Natural killer cell treated with Interleukin-12 subunit alpha and Interleukin-12 subunit beta and Interleukin-15 and Interleukin-18, amount 100 ng/mL, for 72 hours (primary cell): ENCODE measurements at places on chromosomes 11 and 22. TPM values are rescaled to one million over a fixed set of nuclear protein-coding genes. Genes with fewer than 3 reads are reported as not detected.

GRCh38 chr11:821512-822371, 3.0 kb downstream of the PNPLA2 start:
- no peaks in the 10 kb centered on the region for H3K27me3 ChIP-seq
- peaks cover 10% of the 10 kb centered on the region for H3K4me1 ChIP-seq
- H3K27ac ChIP-seq, result peak overlapping the region; percentile 84
- no peak for DNase-seq

DNA sequence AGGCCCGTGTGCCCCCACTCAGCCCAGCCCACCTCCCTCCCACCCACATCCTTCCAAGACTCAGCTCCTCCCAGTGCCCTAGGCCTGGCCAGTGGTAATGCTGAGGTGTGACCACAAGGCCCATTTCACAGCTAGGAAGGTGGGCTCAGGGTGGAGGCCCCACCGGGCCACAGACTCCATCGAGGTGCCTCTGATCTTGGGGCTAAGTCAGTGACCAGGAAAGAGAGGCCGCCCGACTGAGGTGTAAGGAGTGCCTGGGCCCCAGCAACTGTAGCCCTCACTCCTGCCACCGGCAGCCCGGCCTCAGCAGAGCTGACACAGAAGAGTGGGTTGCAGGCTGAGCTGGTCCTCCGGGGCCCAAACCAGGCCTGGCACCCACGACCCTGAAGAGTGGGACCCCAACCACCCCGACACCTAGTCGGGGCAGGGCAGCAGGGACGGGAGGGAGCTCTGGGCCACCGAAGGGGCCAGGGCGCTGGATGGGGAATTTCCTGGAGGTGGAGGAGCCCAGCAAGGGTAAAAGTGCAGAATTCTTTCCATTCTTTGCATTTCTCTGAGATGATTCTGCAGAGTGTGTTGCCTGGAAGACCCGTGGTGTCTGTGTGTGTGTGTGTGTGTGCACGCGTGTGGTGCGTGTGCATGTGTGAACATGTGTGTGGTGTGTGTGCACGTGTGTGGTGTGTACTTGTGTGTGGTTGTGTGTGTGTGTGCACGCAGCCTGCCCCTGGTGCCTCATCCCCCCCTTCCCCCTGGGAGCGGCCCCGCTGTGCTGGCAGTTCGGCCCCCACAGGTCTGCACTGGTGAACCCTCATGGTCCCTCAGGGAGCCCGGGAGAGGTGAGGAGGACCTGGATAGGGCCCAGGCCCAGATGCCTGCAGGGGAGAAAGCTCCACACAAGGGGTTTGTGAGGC, 8.3 kb upstream of the PIM3 start:
- no peak overlapping the region for H3K27ac ChIP-seq
- no peak for DNase-seq
- no peaks in the 10 kb centered on the region for H3K27me3 ChIP-seq
- H3K4me1 ChIP-seq, result no peaks in the 10 kb centered on the region
- H3K36me3 ChIP-seq, result no peaks in the 10 kb centered on the region
- H3K4me3 ChIP-seq, result no peak overlapping the region

DNA sequence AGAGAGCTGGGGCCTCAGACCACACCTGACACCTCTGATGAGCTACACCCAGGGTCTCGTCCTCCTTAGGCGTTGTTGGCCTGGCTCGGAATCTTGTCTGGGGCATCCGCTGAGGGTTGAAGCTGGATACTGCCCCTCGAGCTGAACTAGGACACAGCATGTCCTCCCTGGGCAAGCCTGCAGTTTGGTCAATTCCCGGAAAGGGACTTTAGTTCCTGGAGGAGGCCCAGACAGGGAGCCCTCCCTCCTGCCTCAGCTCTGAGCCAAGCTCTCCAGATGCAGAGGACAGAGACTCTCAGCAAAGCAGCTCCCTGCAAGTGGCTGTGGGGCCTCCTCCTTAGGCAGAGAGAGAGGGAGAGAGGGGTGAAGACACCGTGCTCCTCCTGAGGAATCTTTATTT, 4.9 kb downstream of the APOL3 start:
- H3K36me3 ChIP-seq, result peaks cover 15% of the 10 kb centered on the region
- peak; percentile 47 for DNase-seq
- H3K4me1 ChIP-seq, result peaks cover 83% of the 10 kb centered on the region

- no peak for DNase-seq
- no peak overlapping the region for H3K27ac ChIP-seq
- H3K4me1 ChIP-seq, result no peaks in the 10 kb centered on the region
- no peaks in the 10 kb centered on the region for H3K36me3 ChIP-seq
These were observed 373.7 kb downstream of the NXPE2 start for GRCh38 chr11:115051938-115052590.

GRCh38 chr22:47654922-47655491, 892.6 kb downstream of the TBC1D22A start:
- H3K27me3 ChIP-seq, result peaks cover 24% of the 10 kb centered on the region
- no peak for DNase-seq
- H3K4me3 ChIP-seq, result no peak overlapping the region
- H3K36me3 ChIP-seq, result no peaks in the 10 kb centered on the region
- no peaks in the 10 kb centered on the region for H3K4me1 ChIP-seq

DNA sequence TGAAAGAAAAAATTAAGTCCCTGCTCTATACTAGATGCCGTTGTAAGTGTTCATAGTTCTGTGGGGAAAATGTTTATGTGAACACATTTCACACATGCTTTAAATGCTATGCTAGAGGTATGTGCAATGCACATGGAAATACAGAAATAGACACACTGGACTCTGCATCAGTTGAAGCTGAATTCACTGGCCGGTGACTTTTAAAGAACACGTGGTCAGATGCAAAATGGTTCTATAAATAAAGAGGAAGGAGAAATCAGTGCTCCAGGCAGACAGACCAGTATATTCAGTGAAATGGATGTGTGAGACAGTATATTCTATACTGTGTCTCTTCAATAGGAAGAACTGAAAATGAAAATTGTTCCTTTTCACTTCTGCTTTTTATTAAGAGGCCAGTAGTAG, 29.9 kb downstream of the TRPC6 start:
- H3K4me1 ChIP-seq, result no peaks in the 10 kb centered on the region
- no peak overlapping the region for H3K27ac ChIP-seq
- no peak overlapping the region for H3K4me3 ChIP-seq
- no peaks in the 10 kb centered on the region for H3K36me3 ChIP-seq
- H3K27me3 ChIP-seq, result no peaks in the 10 kb centered on the region
- DNase-seq, result no peak

DNA sequence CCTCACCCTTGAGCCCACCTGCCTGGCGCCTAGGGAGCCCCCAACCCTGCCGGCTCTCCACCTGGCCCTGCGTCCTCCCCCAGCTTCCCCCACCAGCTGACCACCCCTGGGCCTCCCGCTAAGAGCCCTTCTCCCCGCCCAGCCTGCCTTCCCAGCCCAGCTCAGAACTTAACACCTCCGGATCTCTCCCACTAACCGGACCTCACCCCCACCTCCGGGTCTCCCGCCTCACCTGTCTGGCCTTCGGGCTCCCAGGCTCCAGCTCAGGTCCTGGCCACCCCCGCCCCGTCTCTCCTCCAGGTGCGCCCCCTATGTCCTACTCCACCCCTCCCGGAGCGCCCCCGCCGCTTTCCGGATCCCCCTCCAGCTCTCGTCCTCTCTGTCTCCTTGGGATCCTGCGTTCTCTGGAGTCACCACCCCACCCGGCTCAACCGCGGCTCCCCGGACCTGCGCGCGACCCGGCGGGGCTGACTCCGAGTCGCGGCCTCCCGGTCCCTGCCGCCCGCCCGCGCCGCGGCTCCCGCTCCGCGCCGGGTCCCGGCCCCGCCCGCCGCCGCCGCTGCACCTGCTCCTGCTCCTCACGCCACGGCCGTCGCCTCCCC, at the start of gene KCNJ11:
TSS of gene KCNJ11 (minus strand) at position 51 of the 602 bp plus-strand sequence. CDS start 568 bp downstream, outside the sequence.
- no peak within 1 kb of the TSS for H3K27ac ChIP-seq
- H3K36me3 ChIP-seq, result no peaks in the 10 kb centered on the region
- peaks cover 5% of the 10 kb centered on the region for H3K27me3 ChIP-seq
- H3K4me3 ChIP-seq, result peak within 1 kb of the TSS; percentile 68
- H3K4me1 ChIP-seq, result peaks cover 10% of the 10 kb centered on the region

GRCh38 chr11:27886857-27887256, 186.6 kb upstream of the BDNF start:
- DNase-seq, result no peak
- H3K27me3 ChIP-seq, result no peaks in the 10 kb centered on the region
- H3K4me1 ChIP-seq, result no peaks in the 10 kb centered on the region
- H3K36me3 ChIP-seq, result no peaks in the 10 kb centered on the region
- H3K4me3 ChIP-seq, result no peak overlapping the region

DNA sequence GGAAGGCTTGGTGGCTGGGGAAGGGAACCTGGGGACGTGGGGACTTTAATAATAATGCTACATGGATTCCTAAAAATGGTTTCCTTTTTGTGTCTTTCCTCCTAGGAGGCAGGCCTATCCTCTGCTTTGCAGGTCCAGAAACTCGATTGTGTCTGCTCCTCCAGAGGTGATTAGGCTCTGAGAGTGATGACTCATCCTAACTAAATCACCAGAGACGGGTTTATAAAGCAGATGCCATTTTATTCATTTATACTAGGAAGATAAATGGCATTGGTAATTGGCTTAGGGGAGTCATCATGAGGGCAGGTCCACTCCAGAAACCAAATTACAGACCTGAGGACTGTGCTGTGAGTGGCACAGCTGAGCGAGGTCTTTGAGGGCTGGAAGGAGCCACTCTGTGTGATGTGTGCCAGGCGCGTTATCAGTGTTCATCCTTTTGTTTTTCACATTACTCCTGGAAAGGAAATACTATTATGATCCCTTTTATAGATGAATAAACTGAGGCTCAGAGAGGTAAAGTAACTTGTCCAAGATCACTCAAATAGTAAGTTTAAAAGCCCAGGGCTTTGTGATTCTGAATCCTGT, 7.1 kb downstream of the NLRX1 start:
- no peak overlapping the region for H3K4me3 ChIP-seq
- H3K36me3 ChIP-seq, result no peaks in the 10 kb centered on the region
- no peaks in the 10 kb centered on the region for H3K4me1 ChIP-seq
- no peak overlapping the region for H3K27ac ChIP-seq
- no peaks in the 10 kb centered on the region for H3K27me3 ChIP-seq
- DNase-seq, result no peak

DNA sequence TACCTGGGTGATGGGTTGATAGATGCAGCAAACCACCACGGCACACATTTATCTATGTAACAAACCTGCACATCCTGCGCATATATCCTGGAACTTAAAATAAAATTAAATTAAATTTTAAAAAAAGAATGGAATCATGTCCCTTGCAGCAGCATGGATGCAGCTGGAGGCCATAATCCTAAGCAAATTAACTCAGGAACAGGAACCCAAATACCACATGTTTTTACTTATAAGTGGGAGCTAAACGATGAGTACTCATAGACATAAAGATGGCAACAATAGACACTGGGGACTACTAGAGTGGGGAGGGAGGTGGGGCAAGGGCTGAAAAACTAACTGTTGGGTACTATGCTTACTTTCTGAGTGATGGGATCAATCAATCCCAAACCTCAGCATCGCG, 40.9 kb downstream of the CWC15 start:
- H3K36me3 ChIP-seq, result no peaks in the 10 kb centered on the region
- H3K4me3 ChIP-seq, result no peak overlapping the region
- no peak for DNase-seq
- H3K4me1 ChIP-seq, result no peaks in the 10 kb centered on the region

GRCh38 chr11:86183694-86184093, 60.9 kb upstream of the EED start:
- H3K27me3 ChIP-seq, result no peaks in the 10 kb centered on the region
- no peaks in the 10 kb centered on the region for H3K36me3 ChIP-seq
- H3K4me3 ChIP-seq, result no peak overlapping the region
- no peak overlapping the region for H3K27ac ChIP-seq
- DNase-seq, result no peak

- peaks cover 16% of the 10 kb centered on the region for H3K4me1 ChIP-seq
- H3K27ac ChIP-seq, result no peak overlapping the region
- peaks cover 6% of the 10 kb centered on the region for H3K27me3 ChIP-seq
- DNase-seq, result no peak
These were observed 21.5 kb upstream of the RAG2 start for GRCh38 chr11:36619502-36619901.

DNA sequence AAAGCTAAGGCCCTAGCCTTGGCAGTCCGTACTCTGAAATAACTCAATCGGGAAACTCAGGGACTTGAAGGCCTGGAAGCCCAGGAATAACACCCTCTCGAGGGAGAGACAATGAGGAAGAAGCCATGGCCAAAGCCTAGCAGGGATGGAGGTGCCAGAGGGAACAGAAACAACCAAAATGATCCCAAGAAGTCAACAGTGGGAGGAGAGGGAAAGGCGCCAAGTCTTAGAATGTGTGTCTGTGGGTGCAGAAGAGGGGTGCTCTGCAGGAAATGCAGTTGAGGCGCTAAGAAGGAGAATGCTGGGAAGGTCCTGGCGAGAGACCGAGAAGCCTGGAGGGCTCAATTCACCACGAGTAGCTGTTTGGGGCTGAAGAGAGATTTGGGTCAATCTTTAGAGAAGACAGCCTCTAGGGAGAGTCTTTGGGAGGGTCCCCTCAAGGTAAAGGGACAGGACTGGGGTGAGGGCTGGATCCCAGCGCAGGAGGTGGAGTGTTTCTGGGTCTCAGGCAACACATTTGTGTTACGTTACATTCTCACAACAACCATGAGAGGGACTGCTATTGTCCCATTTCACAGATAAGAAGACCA, 760 bp upstream of the MAPK8IP1 start:
- DNase-seq, result peak; percentile 39
- peak overlapping the region; percentile 63 for H3K4me3 ChIP-seq
- H3K36me3 ChIP-seq, result peaks cover 10% of the 10 kb centered on the region

DNA sequence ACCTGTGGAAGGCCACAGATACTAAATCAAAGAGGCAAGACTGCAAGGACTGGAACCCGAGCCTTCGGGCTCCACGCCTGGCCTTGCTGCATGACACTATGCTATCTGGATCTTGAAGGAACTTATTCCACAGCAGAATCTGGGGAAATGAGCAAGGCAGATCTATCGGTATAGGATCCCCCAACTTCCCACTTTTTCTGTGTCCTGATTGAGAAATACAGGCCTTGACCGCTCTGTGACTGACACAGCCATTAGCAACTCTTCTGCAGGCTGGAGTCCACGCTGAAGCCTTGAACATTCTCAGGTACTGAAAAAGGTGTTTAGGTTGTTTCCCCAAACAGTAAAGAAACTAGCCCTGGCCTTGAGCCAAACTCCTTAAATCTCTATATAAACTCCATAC, 241.2 kb upstream of the NARS2 start:
- no peak overlapping the region for H3K4me3 ChIP-seq
- H3K27me3 ChIP-seq, result peaks cover 8% of the 10 kb centered on the region
- DNase-seq, result no peak
- no peaks in the 10 kb centered on the region for H3K36me3 ChIP-seq

- no peaks in the 10 kb centered on the region for H3K36me3 ChIP-seq
- no peak for DNase-seq
- H3K27ac ChIP-seq, result no peak overlapping the region
These were observed 27.6 kb upstream of the CEP295 start for GRCh38 chr11:93633835-93634234.

DNA sequence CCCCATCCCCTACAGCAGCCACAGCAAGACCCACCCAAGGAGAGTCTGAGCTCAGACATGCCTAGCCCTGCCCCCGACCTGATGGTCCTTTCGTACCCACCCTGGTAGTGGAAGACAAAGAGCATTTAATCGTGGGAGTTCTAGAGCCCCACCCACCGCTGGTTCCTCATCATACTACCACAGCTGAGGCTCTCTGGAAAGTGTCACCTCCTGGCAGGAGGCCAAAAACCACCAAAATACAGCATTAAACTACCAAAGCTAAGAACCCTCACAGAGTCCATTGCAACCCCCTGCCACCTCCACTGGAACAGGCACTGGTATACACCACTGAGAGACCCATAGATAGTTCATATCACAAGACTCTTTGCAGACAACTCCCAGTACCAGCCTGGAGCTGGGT, 311.1 kb downstream of the TENM4 start:
- H3K4me1 ChIP-seq, result no peaks in the 10 kb centered on the region
- H3K27me3 ChIP-seq, result no peaks in the 10 kb centered on the region
- H3K4me3 ChIP-seq, result no peak overlapping the region
- DNase-seq, result no peak
- no peaks in the 10 kb centered on the region for H3K36me3 ChIP-seq

MS4A6E gene
- not detected for total RNA-seq

LRP5 gene
- total RNA-seq, result 0.93 TPM

CALCA gene
- not detected for total RNA-seq

POTEH gene
- total RNA-seq, result not detected

SPDYC gene
- not detected for total RNA-seq

SULT4A1 gene
- not detected for total RNA-seq

PKNOX2 gene
- total RNA-seq, result not detected
